ENCODE measurements at places on chromosomes 16 and 17.

DNA sequence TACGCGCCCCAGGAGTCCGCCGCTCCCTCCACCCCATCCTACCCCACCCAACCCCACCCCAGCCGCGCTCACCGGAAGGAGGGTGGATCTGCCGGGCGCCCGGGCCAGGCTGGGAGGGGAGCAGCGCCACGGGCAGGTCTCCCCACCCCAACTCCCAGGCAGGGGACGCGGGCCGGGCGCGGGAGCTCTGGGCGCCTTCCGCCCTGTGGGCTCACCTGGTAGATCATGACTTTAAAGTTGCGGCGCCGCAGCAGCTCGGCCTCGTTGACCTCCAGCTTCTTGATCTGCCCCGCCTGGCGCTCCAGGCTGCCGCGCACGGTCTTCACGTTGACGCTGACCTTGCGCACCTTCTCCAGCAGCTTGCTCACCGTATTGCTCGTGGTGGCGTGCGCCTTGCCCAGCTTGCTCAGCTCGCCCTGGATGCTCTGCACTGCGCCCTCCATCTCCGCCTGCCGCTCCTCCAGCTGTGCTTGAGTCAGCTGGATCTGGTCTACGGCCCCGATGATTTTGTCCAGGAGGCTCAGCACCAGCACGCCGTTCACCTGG, 571 bp downstream of the CAVIN1 start:
- peak; percentile 82 for DNase-seq

DNA sequence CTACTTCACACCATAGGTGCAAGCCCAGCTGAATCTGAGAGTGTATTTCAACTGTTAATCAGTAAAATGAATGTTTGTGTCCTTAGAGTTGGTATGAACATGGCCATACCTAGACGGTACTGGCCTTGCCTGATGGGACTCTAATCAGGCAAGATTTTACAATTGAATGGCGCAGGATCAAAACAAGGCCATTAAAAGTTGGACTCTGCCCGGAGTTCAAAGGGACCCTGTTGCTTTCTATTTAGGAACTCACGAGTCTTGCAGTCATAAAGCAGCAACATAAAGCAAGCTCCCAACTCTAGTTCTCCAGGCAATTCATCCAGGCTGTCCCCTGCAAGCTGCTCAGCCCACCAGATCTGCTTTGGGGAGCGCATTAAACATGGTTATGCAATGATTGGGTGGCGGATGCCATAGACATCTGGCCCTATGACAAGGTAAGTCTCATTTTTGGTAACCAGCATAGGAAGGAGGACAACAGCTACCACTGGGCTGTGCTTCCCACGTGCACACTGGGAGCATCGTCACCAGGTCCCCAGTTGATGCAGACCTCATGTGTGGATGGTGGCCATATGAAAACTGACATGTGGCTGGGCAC, 8.8 kb downstream of the TMEM186 start:
- DNase-seq, result peak; percentile 96

GRCh38 chr16:24626256-24626655, 86.9 kb downstream of the RBBP6 start:
- DNase-seq, result no peak

DNA sequence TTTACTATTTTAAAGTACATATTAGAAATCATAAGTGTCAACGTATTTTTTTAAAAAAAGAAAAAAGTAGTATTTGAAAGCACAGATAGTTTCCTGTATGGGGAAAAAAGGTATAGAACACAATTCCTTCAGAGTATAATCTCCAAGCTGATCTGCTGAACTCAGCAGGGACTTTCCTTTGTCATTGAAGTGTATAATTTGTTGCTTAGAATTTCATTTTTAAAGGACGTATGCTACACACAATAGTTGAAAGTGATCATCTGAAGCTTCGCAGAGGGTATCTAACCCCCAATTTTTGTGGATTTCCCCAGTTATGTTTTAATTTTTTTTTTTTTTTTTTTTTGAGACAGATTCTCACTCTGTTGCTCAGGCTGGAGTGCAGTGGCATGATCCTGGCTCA, 20.2 kb upstream of the MAPT start:
- no peak for DNase-seq

- DNase-seq, result no peak
Measured at GRCh38 chr17:9401434-9401833, 174.2 kb downstream of the STX8 start.

DNA sequence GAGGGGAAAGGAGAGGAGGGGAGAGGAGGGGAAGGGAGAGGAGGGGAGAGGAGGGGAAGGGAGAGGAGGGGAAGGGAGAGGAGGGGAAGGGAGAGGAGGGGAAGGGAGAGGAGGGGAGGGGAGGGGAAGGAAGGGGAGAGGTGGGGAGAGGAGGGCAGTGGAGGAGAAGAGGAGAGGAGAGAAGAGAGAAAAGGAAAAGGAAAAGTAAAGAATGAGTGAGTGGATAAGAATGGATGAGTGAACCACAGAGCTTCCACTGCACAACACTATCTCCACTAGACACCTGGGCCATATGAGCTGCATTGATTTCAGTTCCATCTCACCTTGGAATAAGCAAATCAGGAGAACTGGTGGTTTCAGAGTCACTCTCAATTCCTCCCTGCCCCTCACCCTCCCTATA, 204.1 kb upstream of the TOX3 start:
- no peak for DNase-seq

DNA sequence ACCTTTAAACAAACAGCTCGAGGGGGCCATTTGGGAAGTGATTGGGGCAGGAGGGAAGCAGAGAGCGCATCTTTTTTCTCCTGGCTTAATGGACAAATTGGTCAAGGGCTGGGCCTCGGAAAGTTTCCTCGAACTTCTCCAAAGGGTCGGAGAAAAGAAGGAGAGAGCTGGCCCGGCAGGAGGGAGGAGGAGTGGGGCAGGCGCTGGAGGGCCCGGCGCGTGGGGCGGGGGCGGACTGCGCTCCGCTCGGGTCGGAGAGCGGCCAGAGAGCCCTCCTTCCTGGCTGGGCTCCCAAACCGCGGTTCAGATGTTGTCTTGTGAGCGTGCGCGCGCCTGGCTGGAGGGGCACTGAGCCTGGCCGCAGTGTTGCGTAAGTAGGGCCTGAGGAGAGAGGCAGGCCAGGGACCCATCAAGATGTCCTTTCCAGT, 1.2 kb downstream of the MMP2 start:
- DNase-seq, result no peak

DNA sequence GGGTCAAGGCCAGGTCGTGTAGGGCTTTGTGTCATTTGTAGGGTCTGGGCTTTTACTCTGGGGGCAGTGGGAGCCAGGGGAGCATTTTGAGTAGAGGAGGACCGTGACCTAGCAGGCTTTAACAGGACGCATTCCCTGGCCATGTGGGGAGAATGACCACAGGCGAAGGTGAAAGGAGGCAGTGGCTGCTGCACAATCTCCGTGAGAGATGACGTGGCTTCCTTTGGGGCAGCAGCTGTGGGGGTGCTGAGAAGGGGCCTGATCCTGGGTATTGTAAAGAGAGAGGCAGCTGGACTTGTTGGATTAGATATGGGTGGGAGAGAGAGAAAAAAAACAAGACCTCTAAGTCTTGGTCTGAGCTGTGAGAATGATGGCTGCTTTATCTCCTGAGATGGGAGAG, 46.0 kb downstream of the KATNIP start:
- no peak for DNase-seq

All from small intestine (tissue), 16 donors.